ENCODE measurements at places on chromosomes 11 and 22.
A peak's percentile ranks its signal among the peaks of the same experiment; 100 is the strongest.

- peak; percentile 18 for DNase-seq
Observed at GRCh38 chr11:126711977-126712625, 288.5 kb downstream of the KIRREL3 start.

DNA sequence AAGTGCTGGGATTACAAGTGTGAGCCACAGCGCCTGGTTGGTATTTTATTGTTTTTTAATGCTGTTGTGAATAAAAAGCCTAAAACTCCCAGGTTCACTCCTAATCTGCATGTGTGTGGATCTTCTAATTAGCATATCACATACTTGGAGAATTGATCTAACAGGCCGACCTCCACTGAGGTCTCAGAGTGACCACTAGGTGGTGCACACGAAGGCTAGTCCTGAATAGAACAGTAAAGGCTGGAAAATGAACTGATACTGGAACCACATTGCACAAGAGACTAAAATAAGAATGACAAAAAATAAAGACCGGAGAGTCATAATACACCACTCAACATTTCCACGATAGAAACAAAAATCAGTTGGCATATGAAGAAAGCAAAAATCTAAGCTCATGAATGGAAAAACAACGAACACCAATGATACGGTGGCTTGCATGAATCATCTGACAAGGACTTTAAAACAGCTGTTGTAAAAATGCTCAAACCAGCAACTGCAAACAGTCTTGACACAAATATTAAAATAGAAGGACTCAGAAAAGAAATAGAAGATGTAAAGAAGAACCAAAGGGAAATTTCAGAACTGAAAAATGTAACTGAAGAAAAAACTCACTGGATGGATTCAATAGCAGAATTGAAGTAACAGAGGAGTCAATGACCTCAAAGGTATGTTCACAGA, 19.2 kb downstream of the PIM3 start:
- DNase-seq: peak; percentile 56

GRCh38 chr11:15099267-15099666, 15.5 kb upstream of the INSC start:
- DNase-seq: no peak

DNA sequence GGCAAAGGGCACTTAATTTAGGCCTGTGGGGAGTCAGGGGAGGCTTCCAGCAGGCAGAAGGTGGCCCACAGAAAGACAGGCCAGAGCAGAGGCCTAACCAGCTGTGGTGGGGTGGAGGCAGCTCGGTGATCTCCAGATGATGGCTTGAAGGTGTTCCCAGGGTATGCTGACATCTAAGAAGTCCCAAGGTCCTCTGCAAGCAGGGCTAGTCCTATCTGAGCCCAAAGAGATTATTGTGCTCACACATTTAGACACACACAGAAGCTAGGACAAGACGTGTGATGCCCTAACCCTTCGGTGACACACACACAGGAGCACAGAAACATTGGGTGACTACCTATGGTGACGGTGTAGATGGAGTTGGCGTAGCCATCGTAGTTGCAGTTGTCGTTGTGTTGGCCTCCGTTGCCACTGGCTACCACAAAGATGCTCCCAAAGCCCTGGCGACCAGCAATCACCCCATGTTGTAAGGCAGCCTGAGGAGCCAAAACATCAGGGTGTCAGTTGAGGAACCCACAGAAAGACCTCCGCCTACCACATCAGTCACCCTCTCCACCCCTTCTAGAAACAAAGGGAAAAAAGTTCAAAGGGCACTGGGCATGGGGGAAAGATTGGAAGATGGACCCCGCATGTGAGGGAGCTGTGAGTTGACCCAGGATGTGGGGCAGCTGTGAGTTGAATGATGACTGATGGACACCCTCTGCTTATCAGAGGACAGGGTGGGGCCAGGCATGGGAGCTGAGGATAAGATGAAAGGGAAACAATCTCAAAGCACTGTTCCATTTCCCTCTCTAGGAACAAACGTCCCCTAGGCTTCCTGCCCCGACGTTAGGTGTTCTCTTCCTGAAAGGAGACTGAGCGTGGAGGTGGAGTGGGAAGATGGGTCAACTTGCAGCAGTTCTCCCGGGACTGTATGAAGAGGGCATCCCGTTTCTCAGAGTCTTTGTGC, 7.9 kb downstream of the PCSK7 start:
- DNase-seq: no peak

DNA sequence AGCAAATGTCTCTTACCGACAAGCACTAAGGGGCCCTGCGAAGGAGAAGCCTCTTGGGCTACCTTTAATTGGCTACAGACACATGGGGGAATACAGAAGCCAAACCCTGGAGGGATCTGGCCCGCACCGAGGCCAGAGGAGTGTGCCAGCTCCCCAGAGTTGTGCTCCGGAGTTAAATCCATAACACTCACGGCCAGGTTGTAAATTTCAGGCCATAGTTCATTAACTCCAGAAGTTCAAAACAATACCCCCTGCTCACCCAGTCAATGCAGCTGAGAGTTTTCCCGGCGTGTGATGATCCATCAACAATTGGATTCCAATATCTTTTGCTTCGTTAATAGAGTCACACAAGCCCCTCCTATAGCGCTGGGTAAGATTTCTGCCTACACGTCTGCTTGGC, 371.5 kb downstream of the NXPE2 start:
- DNase-seq: no peak

DNA sequence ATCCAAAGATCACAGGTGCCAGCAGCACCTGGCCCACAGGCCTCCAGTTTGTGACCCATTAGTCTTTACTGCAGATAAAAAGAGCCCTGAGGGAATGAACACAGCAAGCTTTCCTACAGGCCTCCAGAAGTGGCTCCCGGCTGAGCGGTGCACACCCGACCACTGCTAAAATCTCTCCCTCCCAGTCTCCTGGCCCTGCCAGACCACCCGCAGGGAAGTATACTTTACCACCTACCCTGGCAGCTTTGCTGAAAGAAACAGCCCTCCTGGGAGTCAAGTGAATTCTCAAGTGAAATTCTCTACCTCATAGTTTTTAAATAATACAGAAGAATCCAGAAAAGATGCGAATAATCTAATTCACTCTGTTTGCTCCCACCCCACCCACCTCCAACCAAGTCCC, 15.4 kb upstream of the MTNR1B start:
- DNase-seq: no peak

GRCh38 chr11:84381666-84382065, 1095.5 kb upstream of the CCDC90B start:
- no peak for DNase-seq

DNA sequence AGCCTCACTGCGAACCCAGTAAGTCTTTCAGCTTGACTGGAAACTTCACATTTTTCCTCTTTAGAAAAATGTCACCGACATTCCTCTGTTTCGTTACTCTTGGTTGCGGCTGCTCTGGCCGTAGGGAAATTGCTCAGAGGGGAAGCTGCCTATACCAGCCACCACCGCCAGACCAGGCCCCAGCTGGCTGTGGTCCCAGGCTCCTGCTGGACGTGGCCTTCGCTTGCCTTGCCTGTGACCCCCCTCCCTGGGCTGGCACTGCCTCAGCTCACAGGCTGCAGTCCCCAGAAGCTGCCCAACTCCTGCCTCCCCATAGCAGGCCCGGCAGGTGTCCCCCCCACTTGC, 197.8 kb downstream of the MN1 start:
- no peak for DNase-seq

GRCh38 chr22:27684901-27685300, 116.7 kb downstream of the MN1 start:
- no peak for DNase-seq

GRCh38 chr11:28447226-28447625, 339.0 kb downstream of the METTL15 start:
- DNase-seq: no peak

DNA sequence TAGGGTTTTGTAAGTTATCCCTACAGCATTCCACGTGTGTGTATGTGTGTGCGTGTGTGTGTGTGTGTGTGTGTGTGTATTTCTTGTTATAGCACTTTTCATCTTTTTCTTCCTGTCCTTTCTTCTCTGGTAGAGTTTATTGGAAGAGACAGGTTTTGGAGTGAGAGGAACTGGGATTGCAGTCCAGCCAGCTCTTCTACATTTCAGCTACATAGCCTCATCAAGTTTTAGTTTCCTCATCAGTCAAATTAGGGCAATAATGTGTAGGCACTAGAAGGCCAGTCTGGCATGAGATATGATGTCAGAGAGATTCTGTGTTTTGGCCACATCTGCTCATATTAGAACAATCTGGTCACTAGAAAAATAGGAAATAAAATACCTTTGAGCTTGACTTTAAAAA, 1283.5 kb upstream of the TENM4 start:
- no peak for DNase-seq

DNA sequence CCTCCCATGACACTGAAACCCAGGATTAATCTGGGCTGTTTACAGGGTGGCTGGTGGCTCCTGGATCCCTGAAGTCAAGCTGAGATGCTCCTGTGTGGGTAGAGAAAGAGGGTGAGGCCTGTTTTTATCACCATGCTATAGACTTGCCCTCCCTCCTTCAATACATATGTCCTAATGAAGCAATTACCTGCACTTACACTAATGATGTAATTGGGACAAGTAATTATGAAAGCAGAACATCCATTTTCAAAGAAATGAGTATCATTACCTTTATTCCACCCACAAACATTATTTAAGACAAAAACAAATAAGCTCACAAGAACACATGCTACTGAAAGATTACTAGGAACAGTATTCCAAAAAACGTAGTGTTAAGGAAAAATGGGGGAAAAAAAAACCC, 64.3 kb upstream of the CHRM4 start:
- no peak for DNase-seq

- DNase-seq: no peak
Observed at GRCh38 chr11:81963018-81963417, 770.6 kb downstream of the FAM181B start.

DNA sequence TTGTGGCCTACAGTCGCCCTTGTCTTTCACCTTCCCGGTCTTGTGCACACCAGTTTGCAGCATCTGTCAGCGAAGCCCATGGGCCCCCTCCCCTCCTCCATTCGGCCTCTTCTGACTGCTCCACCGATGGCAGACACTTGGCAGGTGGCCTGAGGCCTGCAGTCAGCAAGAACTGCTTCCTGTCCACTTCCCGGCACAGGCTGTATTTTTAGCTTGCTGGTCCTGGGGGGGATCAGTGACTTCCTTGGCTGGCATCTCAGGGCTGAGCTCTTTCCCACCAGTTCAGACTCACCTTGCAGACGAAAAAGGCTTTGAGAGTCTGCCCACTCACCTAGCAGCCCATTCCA, 106.4 kb downstream of the SYN3 start:
- peak; percentile 81 for DNase-seq

DNA sequence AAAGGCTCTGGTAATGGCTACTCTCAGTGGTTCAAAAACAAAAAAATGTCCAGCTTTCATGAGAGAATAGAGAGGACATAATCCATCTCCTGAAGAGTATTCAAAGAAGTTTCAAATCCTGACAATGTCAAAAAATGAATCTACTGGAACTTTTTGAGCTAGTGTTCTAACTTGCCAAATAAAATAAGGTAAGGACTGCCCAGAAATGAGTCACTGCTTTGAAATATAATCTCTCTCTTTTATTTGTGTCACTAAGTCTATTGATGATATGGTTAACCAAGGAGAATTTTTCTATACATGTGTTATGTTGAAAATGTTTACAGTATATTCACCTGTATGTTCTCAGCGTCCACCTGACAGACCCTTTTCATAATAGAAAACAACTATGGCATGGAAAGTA, 3.4 kb downstream of the GUCY1A2 start:
- no peak for DNase-seq

DNA sequence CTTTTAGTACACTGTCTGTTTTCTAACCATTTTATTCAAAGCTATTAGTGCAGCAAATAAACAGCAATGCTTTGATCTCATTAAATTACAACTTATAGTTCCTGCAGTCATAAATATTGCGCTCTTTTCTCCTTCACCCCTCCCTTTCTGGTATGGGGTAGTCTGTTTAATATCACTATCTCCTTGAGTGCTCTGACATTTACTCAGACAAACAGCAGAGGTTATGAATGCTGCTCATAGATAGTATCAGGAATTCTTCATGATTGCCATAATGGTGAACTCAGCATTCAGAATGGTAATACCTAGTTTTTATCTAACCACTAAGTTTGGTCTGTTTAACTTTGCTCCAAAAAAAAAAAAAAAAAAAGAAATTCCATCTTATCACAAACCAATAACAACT, 87.4 kb downstream of the EIF3M start:
- no peak for DNase-seq

GRCh38 chr11:97454988-97455387, 1065.2 kb downstream of the JRKL start:
- DNase-seq: no peak

- no peak for DNase-seq
Observed at GRCh38 chr11:87128372-87128771, 90.6 kb downstream of the TMEM135 start.

- DNase-seq: peak; percentile 39
Observed at GRCh38 chr11:62830904-62831519, 839 bp downstream of the STX5 start.

GRCh38 chr11:128548649-128549255, 38.6 kb downstream of the ETS1 start:
- peak; percentile 34 for DNase-seq

GRCh38 chr11:116513894-116514293, 258.9 kb downstream of the BUD13 start:
- DNase-seq: peak; percentile 33

DNA sequence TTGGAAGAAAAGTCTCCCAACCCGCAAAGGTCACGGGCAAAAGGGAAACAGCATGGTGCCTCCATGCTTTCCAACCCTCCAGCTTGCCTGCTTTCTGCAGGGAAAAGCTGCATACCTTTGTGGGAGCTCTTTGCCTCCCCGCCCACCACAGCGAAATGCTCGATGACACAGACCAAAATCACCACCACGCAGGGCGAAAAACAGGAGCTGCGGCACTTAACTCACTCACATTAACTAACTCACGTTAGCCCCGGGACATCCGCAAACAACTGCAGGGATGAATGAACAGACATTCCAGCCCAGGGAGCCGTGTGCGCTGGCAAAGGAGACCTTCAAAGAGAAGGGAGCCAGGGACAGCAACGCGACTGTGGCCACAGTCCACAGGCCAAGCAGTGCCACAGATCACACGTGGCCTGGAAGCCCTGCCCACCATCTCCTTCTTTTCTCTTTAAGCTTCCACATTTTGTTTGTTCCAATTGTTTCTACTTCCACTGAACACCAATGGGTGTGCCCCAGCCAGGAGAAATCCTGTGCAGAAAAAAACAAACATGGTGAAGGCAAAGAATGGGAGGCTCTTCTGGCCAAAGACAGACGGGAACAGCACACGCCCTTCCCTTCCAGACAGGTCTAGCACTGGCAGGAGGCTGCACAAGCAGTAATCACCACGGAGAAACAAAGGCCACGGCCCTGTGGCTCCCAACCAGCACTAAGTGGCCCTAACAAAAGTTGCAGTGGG, 39.3 kb downstream of the DUSP8 start:
- no peak for DNase-seq

- no peak for DNase-seq
Observed at GRCh38 chr11:67396587-67397389, 4.9 kb downstream of the PPP1CA start.
